ENCODE measurements at places on chromosomes 7 and 10.
A peak's percentile ranks its signal among the peaks of the same experiment; 100 is the strongest.

DNA sequence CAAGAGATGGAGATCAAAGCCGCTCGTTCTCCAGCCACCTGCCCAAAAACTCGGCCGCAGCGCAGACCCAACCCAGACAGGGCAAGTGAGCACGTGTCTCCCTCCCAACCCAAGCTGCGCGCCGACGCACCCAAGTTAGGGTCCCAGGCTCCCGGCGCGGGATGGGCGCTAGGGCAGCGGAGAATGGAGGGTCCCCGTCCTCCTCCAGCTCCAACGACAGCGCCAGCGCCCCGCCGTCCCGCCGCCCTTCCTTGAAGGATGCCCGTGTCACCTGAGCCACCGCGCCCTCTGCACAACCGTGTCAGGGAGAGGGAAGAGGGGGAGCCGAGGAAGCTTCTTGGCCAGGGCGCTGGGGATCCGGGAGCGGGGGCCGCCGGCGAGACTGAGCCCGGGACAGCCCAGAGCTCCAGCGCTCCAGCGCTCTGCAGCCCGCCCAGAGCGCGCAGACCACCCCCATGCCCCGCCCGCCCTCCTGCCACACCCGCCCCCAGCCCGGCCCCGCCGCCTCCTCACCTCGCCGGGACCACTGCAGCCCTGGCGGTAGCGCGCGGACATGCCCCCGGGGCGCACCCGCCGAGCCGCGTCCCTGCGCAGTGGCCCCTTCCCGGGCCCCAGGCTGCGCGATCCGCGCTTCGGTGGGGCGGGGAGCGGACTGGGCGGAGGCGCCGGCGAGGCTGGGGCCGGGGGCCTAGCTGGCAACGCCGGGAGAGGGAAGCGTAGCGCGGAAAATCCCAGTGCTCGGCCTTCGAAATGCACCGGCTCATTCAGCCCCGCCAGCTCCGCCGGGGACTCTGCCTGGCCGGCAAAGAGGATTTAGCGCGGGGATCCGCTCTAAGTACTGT, at the start of gene SLC16A12:
Gene SLC16A12 (minus strand): TSS at position 424 of the 842 bp plus-strand sequence. CDS start 73,016 bp downstream, outside the sequence.
- ATAC-seq, result no peak

DNA sequence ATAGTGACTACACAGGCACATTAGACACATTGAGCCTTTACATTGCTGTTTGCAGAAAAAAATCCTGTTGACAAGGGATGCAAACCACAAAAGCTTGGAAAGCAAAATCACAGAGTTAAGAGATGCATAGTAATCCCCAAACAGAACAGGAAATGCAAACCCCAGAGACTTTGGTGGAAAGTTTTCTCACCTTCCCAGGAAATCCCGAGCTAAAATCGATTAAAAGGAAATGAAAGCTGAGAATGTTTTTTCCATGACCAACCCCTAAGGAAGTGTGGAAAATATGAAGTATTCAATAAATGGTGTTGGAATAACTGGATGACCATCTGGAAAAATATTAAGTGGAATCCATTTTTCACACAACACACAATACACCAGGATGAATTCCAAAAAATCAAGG, 598.7 kb downstream of the GRID1 start:
- no peak for ATAC-seq

GRCh38 chr7:408751-409311, 110.8 kb downstream of the PDGFA start:
- no peak for ATAC-seq

DNA sequence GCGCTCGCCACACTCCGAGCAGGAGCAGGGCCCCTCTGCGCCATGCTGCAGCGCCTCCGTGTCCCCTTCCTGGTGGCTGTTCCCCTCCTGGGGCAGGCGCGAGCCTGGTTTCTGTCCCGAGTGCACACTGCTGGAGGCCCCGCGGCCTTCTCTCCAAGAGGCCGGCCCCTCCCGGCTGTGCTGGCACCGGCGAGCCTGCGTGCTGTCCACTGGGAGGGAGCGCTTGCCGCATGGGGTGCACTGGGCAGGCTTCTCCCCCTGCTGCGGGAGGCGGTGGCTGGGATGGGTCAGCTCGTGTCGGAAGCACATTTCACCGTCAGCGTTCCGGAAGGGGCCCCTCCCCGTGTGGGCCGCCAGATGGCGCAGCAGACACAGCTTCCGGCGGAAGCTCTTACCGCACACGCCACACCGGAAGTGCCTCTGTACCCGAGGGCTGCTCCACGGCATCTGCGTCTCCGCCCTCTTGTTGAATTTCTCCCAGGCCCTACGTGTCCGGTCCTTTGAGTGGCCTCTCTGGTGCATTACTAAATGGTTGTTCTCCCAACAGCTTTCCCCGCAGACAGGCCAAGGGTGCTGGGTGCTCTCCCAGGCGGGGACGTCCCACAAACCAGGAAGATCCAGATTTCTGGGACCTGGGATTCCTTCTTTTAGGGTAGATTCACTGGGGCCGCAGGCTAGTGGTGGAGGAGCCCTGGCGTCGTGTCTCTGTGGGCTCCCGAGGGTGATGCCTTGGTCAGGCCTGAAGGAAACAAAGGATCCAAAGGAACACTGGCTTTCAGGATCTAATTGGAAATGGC, 18.7 kb downstream of the ZNF786 start:
- ATAC-seq, result peak; percentile 82

DNA sequence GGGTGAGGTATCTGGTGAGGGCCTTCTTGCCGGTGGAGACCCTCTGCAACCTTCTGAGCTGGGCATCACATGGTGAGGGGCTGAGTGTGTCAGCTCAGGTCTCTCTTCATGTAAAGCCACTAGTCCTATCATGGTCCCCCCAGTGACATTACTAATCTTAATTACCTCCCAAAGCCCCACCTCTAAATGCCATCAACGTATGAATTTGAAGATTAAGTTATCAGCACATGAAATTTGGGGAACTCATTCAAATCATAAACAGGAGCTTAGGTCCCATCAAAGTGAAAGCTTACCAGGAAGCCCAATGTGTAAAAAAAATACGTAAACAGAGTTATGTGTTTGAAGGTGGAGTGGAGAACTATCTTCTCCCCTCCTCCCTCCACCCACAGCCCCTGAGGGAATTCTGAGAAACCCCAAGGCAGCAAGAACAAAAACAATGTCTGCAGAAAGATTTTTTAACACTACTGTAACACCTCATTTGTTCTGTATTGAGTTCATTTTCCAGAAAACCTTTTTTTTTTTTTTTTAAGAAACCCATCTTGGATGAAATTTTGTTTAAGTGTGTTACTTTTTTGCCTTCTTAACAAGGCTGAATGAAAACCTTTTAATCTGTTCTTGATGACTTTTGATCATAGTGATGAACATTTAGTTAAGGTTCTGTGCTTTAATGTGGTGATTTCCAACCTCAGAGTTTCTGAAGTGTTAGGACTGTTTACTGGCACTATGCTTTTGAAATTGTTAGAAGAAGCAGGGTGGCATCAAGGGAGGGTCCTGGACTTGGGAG, 19.1 kb upstream of the PCGF5 start:
- ATAC-seq, result peak; percentile 47

GRCh38 chr7:47087866-47088265, 494.0 kb downstream of the TNS3 start:
- ATAC-seq, result no peak

- ATAC-seq, result no peak
Observed at GRCh38 chr7:151240536-151240935, 8.0 kb downstream of the SMARCD3 start.

DNA sequence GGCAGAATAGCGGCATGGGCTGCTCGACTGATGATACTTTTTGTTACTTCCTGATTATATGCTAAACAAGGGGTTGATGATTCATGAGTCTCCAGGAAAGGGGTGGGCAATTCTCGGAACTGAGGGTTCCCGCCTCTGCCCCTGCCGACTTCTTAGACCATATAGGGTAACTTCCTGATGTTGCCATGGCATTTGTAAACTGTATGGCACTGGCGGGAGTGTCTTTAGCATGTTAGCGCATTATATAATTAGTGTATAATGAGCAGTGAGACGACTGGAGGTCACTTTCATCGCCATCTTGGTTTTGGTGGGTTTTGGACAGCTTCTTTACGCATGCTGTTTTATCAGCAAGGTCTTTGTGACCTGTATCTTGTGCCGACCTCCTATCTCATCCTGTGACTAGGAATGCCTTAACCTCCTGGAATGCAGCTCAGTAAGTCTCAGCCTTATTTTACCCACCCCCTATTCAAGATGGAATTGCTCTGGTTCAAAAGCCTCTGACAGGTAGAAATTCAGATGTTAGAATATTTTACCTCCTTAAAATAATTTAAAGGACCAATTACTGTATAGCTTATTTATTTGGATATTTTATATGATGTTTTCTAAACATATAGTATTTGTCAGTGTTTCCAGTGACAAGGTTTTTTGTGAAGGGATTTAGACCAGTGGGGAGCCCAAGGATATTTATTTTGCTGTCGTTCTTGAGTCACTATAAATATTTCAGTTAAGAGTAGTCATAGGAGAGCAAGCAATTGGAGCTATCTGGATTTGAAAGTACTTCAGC, 90.1 kb upstream of the PIK3CG start:
- ATAC-seq, result peak; percentile 12

GRCh38 chr10:84563868-84564267, 235.5 kb downstream of the CCSER2 start:
- no peak for ATAC-seq

DNA sequence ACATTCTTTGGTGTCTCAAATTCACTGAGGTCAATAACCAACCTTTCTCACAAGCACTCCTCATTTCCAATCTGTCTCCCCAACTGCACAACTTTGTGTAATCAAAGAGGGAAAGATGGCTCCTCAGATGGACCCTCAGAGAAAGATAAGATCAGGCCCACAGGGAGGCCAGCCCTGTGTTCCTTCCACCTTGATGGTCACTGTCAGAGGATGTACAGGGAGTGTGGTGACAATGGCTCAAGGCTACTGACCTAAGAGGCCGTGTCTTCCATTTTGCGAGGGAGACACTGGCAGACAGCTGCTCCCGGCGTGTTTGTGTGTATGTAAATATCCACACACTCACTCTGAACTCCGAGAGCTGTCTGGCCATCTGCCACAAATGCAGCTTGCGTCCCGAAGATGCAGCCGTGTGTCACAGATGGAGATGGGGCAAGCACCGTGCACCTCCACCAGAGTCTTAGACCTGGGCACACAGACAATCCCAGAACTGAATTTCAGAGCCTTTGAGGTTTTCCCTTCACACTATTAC, 712.1 kb upstream of the NRP1 start:
- ATAC-seq, result no peak

DNA sequence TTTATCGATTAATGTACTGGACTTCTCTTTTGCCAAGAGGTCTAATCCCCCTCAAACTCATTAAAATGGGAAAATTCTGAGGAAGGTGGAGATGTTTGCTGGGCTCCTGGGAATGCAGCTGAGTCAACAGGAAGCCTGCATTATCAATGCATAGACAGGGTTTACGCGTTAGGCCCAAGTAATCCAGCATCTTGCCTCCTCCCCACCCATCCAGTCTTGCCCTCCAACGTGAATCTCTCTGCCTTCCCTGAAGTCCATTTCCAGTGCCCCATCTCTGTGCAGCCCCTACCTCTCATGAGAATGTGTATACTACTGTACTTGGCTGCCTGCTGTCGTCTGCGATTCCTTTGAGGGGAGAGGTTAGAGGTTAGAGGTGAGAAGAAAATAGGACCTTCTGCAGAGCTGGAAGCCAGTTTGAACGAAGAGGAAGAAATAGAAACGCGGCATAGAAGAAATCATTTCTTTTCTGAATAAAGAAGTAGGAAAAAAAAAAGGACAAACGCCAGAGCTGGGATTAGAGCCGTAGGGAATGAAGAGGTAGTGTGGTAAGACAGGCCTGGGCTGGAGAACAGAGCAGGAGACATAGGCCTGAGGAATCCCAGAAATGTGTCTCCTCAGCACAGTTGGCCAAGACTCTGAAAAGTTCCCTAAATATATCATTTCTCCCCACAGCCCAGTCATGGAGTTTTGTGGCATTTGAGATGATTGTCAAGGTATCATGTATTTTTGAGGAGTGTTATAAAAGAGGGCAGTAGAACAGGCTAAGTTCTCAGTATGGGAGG, 75.6 kb downstream of the MYOF start:
- no peak for ATAC-seq

DNA sequence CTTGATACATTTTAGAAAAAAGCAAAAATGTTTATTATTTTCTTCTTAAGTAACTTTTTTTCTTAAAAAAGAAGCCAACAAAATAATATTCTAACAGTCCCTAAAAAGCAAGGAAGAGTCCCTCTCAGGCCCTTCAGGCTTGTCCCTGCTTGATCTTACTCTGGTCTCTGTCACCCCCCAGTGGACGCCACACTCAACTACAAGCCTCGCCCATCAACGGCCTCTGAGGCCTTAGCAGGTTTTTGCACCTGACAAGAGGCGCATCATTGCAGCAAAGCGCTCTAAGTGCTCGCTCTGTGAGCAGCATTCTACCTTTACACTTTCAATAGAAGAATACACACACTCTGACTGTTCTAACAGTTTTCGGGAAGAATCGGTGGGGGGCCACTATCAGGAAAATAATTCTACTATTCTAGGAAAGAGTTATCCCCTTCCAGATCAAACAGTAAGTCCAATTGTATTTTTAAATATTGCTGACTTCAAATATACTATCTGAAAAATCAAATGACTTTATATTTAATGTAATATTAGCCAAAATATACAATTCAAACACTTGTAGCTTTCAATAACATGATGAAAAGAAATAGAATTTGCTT, 139.2 kb downstream of the USP6NL start:
- ATAC-seq, result peak; percentile 74

GRCh38 chr7:126215785-126216184, 1037.0 kb downstream of the GRM8 start:
- ATAC-seq, result no peak

GRCh38 chr7:48518092-48518491, 346.8 kb downstream of the ABCA13 start:
- no peak for ATAC-seq

DNA sequence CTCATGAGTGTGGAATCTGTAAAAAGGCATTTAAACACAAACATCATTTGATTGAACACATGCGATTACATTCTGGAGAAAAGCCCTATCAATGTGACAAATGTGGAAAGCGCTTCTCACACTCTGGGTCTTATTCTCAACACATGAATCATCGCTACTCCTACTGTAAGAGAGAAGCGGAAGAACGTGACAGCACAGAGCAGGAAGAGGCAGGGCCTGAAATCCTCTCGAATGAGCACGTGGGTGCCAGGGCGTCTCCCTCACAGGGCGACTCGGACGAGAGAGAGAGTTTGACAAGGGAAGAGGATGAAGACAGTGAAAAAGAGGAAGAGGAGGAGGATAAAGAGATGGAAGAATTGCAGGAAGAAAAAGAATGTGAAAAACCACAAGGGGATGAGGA, 207.7 kb downstream of the ZEB1 start:
- ATAC-seq, result no peak

DNA sequence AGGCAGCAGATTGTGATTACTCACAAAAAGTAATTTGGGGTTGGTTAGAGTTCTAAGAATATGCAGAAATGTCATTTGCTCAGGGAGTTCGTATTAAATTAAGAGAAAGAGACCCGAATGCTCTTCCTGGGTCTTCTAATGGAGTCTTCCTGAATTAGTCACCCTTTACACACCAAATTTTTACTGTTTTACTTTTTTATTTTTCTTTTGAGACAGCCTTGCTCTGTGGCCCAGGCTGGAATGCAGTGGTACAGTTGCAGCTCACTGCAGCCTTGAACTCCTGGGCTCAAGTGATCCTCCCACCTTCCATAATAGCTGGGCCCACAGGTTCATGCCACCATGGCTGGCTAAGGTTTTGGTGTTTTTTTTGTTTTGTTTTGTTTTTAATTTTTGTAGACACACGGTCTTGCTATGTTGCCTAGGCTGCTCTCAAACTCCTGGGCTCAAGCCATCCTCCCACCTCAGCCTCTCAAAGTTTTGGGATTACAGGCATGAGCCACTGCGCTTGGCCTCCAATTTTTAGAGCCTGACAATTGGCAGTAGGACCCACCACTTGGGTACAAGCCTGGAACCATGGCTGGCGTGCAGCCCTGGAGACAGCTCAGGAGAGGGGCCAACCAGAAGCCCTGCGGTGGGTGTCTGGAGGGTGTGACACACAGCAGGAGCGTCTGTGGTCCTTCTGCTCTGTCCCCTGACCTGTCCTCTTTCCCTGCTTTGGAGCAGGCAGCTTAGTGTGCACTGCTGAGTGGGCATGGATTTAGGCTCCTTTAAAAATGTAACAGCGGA, 16.4 kb upstream of the BHLHA15 start:
- ATAC-seq, result no peak

All from activated CD4-positive, CD25-positive, alpha-beta regulatory T cell treated with anti-CD3 and anti-CD28 coated beads, Interleukin-2, amount 50 U/mL, for 24 hours (primary cell).